ENCODE measurements at places on chromosomes 7 and 10.

DNA sequence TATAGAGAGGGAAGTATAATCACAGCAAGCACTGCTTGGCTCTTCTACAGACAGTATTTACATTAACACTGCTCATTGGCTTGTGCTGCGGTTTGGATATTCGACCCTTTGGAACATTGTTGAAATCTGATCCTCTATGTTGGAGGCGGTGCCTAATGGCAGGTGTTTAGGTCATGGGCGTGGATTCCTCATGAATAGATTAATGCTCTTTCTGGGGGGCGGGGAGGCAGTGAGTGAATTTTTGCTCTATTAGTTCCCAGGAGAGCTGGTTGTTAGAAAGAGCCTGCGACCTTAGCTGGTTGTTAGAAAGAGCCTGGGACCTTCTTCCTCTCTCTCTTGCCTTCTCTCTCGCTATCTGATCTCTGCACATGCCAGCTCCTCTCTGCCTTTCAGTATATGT lies 77.3 kb upstream of the SVIL start:
- no peak for DNase-seq

- DNase-seq: no peak
Measured at GRCh38 chr7:101740981-101741725, 76.3 kb upstream of the CUX1 start.

GRCh38 chr10:91879515-91880170 lies 29.6 kb downstream of the FGFBP3 start:
- DNase-seq: no peak

DNA sequence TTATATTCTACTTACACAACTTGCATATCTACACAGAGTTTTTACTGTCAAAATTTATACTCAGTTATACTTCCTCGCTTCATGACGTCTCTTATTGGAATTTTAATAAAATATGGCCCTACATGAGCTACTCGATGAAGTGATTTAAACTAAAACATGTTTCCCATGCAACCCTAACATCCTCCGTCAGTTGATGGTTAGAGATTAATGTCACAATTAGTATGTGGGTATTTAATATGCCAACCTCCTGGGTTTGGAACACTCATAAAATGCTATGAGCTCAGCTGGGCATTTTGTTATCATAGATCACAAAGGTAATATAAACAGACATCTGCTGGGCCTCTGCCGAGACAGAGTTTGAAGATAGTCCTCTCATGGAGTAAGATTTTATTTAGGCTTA lies 66.5 kb downstream of the GNAT3 start:
- DNase-seq: no peak

DNA sequence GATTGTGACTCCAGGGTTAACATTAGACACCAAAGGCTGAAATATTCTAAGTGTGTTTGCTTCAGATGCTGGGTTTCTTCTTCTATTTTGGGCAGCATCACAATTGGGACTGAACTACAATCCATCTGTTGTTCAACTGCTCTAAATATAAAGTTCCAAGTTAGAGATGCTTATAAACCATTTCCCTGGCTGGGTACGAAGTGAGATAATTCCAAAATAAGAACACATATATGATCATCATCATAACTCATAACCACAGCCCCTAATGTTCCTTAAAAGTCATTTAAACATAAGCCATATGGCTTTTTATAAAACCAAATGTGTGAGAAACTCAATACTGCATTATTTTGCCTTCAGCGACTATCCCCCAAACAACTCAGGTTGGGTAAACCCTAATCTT lies 28.8 kb downstream of the DNA2 start:
- no peak for DNase-seq

DNA sequence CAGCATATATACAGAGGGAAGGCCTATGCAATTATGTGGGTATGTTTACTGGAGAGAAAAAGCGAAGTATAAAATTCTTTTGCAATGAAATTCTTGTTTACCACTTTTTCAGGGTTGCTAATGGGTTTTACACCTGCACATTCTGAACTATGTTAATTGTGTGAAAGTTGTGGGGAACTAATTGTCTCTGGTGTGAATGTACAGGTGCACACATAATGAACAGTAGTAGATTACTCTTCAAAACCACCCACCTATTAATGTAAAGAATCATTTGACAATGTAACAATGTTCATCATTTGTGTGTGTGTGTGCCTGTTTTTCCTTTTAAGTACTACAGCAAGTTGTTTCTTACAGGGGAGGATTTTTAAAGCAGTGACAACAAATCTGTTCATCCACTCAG lies 80.0 kb upstream of the FEZF1 start:
- DNase-seq: no peak

- DNase-seq: no peak
Measured at GRCh38 chr10:86665868-86666267, 2.4 kb upstream of the LDB3 start.

- DNase-seq: no peak
Measured at GRCh38 chr7:146956853-146957252, 840.3 kb downstream of the CNTNAP2 start.

- DNase-seq: no peak
Measured at GRCh38 chr7:41438705-41439514, 264.0 kb downstream of the INHBA start.

DNA sequence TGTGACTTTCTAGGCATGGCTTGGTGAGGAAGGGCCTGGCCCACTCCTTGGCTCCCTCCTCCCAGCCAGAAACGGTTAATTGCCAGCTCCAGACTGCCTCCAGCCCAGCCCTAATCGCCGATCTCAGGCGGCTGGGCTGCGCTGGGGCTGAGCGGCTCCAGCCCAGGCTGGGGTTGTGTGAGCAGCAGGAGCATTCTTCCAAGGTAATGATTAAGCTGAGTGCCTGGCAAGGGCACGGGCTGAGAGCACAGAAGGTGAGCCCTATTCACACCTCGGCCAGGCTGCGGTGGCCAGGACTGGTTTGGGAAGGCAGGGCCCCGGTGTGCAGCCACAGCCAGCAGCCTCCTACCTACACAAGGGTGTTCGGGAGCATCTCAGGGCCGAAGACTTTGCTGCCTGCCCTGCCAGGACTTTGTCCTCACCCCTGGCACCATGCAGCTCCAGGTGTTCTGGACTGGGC lies at the start of gene TMEM72:
TSS of gene TMEM72 (plus strand) at position 257 of the 460 bp plus-strand sequence. CDS start at position 433, 176 bp downstream.
- DNase-seq: no peak

GRCh38 chr10:129755158-129755591 lies 208.9 kb downstream of the EBF3 start:
- no peak for DNase-seq

- no peak for DNase-seq
Measured at GRCh38 chr7:112596260-112596659, 115.5 kb downstream of the LSMEM1 start.

- DNase-seq: no peak
Measured at GRCh38 chr7:115217373-115217772, 295.5 kb downstream of the MDFIC start.

DNA sequence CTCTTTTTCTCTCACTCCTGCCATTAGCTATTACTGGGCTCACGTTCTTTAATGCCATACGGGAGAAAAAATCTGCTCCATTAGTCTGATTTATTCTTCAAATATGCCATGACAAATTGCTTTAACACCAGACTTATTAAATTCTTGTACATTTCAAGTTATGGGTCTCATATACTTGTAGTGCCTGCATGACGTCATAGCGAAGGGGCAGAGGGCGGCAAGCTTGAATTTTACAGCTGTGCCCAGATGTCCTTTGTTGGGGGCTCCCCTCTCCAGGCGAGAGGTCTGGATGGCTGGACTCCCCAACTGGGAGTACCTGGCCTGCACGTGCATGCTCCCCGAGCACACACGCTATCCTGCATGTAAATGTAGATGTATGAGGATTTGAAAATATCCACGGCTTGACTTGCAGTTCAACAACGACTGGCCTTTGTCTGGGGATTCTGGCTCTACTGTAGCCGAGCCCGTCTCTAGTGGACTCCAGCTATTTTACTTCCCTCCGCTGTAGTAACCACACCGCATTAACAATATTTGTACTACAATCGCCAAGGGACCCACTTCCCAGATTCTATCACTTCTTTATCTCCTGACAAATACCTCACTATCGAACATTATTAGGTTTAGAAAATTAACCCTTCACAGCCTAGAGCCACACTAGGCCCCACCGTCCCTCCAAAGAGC lies 79.5 kb downstream of the EBF3 start:
- DNase-seq: no peak

DNA sequence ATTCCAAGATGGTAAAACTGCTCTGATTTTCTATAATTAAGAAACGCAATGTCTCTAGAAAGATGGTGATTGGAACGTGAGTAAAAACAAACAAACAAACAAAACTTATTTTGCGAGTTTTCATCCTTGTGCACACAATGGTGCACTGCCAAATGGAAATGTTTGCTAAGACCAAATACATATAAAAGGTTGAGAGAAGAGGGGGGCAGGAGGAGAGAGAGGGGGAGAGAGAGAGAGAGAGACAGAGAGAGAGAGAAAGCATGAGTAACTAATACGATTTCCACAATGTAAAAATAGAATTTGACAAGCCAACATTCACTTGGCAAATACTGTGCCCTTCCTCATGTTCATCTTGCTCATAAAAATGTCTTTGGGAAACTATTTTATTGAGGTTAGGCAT lies 375.4 kb downstream of the CNTNAP2 start:
- DNase-seq: no peak

DNA sequence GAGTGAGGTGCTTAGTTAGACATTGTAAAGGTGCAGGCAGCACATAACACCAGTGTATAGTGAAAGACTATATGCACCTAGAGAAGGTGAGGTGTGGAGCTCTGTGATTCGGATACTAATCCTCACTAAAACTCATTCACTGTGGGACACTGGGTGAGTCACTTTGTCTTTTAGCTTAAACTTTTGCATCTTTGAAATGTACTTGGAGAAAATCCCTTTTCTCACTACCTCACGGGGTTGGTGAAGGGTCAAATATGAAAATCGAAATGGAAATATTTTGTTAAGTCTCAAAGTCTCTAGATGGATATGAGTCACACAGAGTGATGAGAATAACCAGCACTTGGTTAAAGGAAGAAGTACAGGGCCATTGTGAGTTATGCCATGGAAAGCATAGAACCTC lies 38.0 kb downstream of the MDFIC start:
- no peak for DNase-seq

DNA sequence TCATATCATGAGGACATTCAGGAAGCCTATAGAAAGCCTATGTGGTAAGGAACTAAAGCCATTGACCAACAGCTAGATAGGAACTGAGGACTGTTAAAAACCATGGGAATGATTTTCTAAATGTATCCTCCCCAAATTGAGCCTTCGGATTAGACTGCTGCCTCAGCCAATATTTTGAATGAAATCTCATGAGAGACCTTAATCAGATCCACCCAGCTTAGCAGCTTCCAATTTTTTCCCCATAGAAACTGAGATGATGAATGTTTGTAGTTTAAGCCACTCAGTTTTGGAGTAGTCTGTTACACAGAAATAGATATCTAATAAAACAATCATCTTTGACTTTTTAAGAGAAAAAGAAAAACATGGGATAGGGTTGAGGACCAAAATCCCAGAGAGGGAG lies 292.0 kb downstream of the HPSE2 start:
- no peak for DNase-seq

DNA sequence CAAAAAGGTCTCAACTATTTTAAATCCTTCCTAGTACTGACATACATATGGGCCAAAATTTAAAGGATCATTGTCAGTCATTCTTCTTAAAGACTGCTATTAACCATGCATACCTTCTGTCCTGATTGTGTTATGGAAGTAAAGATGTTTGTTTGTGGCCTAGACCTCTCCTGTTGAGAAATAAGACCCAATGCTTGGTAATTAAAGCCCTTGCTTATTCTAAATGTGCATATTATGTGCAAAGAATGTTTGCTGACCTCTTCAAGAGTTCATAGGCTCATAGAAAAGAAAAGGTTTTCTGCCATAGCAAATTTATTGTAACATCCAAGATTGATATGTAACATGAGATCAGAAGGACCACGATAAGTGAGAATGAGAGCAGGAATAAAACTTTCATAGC lies 145.6 kb downstream of the TWIST1 start:
- DNase-seq: no peak

GRCh38 chr10:58299580-58299979 lies 30.6 kb downstream of the CISD1 start:
- DNase-seq: peak; percentile 7

DNA sequence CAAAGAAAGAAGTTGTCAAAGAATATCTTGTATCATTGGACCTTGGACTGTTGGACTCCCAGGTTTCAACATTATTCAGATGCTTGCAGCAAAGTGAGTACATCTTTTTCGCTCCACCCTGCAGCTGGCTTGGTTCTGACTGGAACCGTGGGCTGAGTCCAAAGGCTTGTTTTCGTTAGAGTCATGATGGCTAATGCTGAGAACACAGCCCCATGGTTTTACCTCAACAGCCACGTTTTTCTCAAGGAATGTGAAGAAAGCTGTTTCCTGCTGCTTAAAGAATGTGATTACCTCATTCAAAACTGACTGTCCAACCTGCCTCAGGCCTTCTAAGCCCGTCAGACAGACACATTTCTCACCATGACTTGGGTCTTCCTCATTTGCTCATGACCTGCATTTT lies 69.5 kb downstream of the STEAP1B start:
- no peak for DNase-seq

DNA sequence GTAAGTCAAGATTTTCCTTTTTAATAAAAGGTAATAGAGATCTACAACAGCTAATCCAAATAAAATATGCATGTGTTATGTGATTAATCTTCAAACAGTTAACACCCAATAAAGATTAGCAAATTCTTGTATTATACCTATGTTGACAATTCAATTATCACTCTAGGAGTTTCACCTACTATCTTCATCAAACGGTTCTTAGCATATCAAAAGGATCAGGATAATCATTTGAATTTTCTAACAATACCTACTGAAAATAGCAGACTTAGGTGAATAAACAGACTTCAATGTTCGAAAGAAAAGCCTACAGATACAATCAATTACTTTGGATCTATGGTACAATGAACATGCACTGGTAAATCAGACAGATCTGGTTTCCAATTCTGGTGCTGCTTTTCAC lies 268.3 kb downstream of the CACNA2D1 start:
- no peak for DNase-seq

DNA sequence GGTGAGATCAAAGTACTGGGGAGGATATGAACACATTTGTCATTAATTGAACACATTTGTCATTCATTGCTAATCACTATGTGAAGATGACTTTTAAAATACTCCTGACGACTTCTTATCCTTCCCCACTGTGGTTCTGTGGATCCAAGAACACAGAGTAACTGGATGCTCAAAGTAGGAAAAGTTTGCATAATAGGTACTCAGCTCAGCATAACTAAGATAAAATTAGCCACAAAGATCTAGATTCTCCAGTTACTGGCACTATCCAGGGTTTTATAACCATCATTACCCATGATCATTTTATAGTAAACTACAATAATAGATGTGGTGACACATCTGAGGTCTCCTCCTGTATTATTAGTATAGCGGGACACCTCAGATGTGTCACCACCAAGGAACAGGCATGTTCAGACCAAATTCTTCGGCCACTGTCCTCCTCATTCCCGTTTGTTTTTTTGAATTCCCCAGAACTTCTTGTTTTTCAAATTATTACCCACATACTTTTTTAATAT lies 163.6 kb upstream of the LRRTM3 start:
- DNase-seq: no peak

- DNase-seq: no peak
Measured at GRCh38 chr7:102292813-102293798, 6.4 kb downstream of the SH2B2 start.
